NCI-H1105 (cell line): ENCODE measurements at places on chromosomes 12 and 14.

- no peak for DNase-seq
Observed at GRCh38 chr14:72732022-72732780, 161.7 kb downstream of the DPF3 start.

- DNase-seq, result no peak
Observed at GRCh38 chr12:30646821-30647220, 48.8 kb downstream of the IPO8 start.

DNA sequence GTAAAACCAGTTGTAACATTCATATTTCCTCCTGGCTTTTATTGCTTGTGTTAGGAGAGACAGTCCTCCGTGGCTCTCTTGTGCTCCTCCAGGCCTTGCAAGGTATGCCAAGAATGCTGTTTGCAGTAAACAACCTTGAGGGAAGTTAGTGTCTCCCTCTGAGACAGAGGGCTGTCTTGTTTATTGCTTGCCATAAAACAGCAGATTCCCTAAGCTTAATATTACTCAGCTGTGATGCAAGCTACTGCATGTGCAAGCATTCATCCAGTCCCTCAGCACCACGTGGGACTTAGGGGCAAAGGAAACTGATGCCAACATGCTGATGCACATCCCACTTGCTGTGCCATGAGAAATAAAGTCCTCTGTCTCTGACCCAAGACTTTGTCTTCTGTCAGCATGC lies 6.6 kb downstream of the POMT2 start:
- DNase-seq, result no peak

DNA sequence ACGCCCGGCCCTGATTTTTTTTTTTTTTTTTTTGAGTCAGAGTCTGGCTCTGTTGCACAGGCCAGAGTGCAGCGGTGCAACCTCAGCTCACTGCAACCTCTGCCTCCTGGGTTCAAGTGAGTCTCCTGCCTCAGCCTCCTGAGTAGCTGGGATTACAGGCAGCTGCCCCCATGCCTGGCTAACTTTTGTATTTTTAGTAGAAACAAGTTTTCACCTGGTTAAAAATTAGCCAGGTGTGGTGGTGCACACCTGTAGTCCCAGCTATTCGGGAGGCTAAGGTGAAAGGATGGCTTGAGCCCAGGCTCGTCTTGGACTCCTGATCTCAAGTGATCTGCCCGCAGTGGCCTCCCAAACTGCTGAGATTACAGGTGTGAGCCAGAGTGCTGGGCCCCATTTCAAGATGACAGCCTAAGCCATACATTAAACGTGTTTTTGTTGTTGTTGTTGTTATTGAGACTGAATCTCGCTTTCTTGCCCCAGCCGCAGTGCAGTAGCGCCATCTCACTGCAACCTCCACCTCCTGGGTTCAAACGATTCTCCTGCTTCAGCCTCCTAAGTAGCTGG lies 42.7 kb upstream of the EAPP start:
- no peak for DNase-seq

DNA sequence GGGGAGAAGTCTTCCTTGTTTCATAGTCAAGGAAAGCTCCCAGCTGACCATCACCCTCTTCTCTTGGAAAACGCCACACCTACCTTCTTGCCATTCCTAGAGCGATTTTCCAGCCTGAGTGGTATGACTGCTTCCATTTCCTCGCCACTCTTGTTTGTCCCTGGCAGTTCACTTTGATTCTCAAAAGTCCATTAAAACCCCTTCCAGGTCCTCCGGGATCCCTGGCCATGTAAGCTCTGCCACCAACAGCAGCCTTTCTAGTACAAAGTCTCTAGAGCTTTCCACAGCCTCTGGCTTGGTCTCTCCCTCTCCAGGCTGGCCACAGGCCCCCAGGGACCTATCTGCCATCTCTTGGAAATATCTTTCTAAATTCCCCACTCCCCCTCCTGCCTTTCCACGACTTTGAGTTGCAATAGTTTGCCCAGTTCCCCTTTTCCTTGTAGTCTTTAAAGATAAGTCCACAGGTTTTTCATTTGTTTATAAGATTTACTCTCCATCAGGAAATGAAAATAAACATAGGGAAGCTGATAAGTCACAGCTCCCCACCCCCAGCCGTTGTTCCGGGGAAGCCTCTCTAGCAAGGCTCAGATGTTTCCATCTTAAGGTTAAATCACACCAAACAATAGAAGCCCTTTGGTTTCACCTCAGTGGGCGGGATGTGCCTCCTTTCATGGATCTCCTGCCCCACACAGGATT lies 42.9 kb upstream of the SINHCAF start:
- no peak for DNase-seq

GRCh38 chr12:91722072-91722471 lies 423.6 kb downstream of the BTG1 start:
- no peak for DNase-seq

- no peak for DNase-seq
Observed at GRCh38 chr14:50031602-50032313, 84.6 kb downstream of the VCPKMT start.

DNA sequence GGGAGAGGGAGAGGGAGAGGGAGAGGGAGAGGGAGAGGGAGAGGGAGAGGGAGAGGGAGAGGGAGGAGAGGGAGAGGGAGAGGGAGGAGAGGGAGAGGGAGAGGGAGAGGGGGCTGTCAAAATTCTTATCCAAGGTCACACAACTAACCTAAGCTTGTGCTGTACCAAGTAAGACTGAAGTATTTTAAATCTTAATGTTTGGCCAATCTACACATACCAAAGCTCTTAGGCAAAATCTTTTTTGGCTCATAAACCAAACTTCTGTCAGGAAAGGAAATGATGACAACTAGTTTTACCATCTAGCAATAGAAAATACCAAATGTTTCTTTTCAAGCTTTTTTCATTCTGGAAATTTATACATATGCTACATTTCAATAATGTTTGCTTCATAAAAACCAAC lies 33.8 kb downstream of the CCDC38 start:
- DNase-seq, result no peak

DNA sequence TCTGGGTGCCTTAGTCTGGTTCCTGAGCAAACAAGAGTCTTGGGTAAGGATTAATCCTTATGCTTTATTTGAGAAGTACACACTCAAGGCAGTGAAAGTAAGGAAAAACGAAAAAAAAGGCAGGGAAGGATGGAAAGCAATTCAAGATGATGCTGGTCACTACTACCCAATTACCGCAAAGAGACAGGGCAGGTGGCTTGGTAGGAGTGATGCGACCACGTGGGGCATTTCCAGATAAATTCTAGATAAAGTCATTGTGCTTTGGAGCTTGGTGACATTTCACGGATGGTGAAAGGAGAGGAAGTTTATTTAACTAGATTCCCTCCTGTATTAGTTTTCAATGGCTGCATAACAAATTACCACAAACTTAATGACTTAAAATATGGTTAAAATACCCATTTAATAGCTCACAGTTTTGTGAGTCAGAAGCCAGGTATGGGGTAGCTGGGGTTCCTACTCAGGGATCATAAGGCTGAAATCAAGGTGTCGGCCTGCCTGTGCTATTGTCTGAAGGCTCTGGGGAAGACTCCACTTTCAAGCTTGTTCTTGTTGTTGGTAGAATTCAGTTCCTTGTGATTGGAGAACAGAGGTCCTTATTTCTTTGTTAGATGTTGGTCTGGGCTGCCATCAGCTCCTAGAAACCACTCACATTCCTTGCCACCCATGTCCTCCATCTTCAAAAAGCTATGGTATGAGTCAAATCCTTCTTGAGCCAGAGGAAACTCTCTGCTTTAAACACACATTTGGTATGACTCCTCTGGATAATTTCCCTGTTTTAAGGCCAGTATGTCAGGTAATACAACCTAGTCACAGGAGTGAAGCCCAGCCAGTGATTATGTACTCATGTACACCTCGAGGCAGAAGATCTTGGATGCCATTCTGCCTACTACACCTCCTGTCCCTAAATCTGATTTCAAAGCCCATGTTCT lies 5.6 kb upstream of the HMGA2 start:
- DNase-seq, result no peak

DNA sequence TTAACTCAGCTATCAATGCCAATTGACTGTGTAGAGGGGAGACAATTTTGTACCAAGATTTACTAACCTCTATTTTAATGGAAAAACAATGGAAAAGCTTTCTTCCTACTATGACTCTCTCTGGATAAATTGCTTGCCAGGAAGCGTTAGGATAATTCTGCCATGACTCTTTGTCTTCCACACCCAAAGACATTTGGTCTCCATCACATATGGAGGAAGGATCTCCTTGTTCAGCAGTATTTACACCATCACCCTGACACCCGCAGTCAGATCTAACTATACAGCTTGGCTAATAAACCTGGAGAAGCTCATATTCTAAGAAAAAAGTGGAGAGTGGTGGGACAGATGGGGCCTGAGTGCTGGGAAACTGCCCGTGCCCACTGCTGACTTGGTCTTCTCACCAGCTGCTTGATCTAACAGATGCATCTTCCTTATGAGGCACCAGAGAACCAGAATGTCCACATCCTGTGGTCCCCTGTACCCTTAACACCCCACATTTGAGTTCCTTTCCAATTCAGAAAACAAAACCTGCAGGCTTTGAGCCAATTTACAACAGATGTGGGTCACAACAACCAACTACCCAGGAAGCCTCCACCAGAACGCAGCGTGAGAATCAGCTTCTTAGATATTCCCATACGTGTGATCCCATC lies 154.0 kb downstream of the DAD1 start:
- no peak for DNase-seq

GRCh38 chr12:115712676-115713075 lies 564.8 kb downstream of the MED13L start:
- DNase-seq, result no peak
